ENCODE measurements at places on chromosomes 12 and 14. TPM values are rescaled to one million over a fixed set of nuclear protein-coding genes. Genes with fewer than 3 reads are reported as not detected.

Gene TTC7B
- polyA plus RNA-seq, result 14.3 TPM

Gene CRIP2
- polyA plus RNA-seq, result 8.8 TPM

Gene KLRB1
- polyA plus RNA-seq, result not detected

Gene TAS2R9
- not detected for polyA plus RNA-seq

Gene DAO
- polyA plus RNA-seq, result 35.5 TPM

Gene SERPINA12
- not detected for polyA plus RNA-seq
